MV-4-11 (cell line): ENCODE measurements at places on chromosomes 2 and 18.

DNA sequence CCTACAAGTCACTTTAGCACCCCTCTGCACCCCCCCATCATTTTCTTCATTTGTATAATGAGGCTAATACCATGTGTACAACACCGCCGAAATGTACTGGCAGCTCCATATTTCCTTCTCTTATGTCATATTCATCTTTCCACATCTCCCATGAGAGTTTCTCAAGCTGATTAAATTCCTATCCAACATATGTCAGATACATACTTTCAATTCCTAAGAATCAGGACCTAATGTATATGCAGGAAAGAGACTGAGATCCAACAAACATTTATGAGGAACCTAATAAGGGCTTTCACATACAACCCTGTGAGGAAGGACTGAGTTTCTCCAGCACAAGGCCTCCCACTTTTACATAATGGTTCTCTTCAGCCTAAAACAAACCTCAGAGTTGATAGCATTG is 41.9 kb downstream of the PRKD3 start:
- no peak for DNase-seq

GRCh38 chr2:241798631-241799521 is 10.1 kb upstream of the NEU4 start:
- no peak for DNase-seq

- DNase-seq: no peak
These were observed 365.5 kb upstream of the SYT4 start for GRCh38 chr18:43642727-43643330.

DNA sequence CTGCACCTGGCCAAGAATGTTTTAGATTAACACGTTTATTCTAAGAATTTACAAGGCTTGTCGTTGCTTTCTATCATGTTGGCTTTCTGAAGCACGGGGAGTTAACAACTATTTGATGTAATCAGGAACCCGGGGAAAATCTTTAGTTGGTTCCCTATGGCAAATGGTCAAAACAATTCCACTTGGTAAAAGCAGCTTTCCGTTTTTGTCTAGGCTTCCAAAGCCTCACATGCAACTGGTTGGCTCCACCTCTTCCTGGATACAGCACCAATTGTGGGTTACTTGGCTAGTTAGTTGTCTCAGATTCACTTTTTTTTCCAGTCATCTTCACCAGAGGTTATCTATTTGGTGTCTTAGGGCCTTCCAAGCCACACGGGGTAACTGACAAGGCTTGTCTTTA is 2.8 kb downstream of the COLEC12 start:
- no peak for DNase-seq

- peak; percentile 7 for DNase-seq
These were observed 39.0 kb upstream of the STRN start for GRCh38 chr2:37005118-37005868.

DNA sequence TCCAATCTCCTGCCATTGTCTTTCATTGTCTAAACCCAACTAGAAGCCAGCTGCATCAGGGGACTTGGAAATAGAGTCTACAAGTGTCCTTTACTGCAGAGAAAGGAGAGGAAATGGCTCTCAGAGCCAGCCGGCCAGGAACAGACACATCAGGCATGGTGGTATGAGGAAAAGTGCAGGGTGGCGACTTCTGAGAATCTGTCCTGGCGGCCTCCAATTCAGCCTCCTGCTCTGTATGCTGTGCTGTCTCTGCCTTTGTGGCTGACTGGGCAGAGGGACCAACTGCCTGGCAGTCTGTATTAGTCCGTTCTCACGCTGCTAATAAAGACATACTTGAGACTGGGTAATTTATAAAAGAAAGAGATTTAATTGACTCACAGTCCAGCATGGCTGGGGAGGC is 36.8 kb upstream of the AQP4 start:
- no peak for DNase-seq

DNA sequence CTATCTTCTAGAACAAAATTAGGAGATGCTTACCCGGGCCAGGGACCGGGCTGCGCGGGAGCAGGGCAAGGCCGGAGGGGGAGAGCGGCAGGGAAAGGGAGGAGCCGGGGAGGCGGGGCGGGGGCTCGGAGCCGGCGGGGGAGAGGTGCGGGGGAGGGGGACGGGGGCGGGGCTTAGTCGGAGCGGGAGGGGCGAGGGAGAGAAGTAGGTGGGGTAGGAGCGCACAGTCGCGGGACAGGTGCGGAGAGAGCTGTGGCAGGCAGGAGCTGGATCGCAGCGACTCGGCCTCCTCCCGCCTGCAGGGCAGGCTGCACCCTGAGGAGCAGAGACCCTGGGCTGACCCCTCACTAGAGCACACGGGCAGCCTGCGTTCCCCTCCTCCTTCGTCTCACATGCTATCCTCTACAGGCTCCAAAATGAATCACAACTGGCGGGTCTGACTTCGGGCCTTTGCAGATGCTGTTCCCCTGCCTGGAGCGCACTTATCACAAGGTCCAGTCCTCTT is 290.3 kb downstream of the CELF4 start:
- no peak for DNase-seq

DNA sequence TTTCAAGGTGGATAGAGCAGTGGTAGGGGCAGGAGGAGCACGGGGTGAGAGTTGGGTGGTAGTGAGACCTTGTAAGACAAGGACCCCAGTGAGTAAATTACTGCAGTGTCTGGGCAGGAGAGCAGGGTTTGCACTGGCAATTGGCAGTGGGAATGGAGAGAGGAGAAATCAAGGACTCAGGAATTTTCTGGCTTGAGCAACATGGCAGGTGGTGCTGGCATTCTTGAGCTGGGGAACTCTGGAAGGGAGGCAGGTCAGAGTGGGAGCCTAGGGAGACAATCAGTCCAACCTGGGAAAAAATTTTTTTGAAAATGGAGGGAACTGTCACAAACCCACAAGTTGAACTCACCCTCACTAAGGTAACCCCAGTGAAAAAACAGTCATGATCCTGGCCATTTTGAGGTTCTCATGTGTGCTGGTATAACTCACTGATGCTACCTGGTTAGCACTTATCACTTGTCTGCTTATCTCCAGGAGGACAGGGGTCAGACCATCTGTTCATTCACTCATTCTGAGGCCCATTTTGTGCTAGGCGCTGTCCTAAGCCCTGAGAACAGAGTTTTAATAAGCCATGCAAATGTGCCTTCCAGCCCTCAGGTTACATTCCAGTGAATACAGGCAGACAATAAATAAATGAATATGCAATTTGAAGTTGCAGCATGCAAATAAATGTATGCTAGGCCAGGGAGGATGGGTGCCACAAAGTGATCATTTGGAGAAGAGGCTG is 92.2 kb upstream of the SEC11C start:
- DNase-seq: no peak

- no peak for DNase-seq
These were observed 153.4 kb downstream of the MBP start for GRCh38 chr18:76979111-76979751.

GRCh38 chr18:74724186-74724585 is 126.5 kb downstream of the ZNF407 start:
- peak; percentile 54 for DNase-seq

DNA sequence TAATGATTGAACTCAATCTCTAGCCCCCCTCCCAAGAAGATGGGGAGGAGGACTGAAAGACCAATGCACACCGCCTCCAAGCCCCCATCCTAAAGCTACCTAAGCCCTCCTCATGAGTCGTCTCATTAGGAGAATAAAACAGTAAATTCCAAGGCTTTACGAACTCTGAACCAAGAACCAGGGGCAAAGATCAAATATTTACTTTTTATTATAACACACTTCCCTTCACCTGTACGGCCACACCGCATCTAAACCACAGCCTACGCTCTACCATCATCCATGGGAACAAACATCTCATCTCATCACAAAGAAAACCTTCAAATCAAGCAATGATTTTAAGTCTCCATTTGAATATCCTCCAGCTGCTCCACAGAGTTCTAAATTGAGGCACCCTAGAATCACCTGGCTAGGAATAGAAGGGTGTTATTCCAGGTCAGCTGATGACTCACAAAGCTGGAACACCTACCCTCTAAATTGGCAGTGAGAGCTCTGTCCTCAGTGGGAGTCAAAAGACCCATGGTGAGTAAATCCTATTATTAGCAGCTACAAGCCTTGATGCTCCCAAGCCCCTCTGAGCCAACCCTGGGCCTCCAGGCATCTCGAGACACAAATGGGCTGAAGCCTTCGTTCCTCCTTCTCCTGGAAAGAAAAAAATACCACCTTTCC is 45.6 kb upstream of the BZW1 start:
- no peak for DNase-seq

GRCh38 chr2:167333245-167333644 is 445.0 kb downstream of the XIRP2 start:
- DNase-seq: no peak

DNA sequence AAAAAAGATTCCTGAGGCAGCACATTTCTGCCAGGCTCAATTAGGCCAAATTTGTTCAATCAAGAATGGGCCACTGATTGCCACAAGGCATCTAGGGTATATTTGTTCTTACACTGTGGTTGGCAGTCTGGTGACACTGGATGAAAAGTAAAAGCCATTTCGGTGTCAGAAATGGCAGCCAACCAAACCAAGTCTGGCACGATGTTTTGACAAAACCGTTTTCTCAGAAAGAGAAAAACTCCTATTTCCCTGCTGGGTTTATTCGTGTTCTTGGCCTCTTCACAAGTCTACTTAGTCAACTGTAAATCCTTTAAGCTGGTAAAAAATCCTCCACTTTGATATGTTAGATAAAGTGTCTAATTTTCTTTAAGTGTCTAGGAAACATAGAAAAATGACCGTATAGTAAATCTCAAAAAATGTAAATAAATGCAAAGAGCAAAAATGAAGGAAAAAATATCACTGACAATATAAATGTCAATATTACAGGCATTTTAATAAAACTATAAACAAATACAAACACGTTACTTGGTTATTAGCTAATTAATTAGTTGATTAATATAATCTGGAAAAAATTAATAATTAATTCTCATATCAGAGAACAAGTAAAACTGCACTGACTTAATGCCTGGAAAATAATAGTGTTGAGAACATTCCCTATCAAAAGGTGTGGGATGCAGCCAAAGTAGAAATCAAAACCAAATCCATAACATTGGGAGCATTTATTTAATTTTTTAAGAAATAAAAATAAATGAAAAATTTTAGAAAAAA is 182.0 kb upstream of the ZNF804A start:
- DNase-seq: no peak

GRCh38 chr2:203909261-203909967 is 27.1 kb upstream of the ICOS start:
- DNase-seq: peak; percentile 84

- no peak for DNase-seq
These were observed 5.2 kb upstream of the FHL2 start for GRCh38 chr2:105403783-105404698.

DNA sequence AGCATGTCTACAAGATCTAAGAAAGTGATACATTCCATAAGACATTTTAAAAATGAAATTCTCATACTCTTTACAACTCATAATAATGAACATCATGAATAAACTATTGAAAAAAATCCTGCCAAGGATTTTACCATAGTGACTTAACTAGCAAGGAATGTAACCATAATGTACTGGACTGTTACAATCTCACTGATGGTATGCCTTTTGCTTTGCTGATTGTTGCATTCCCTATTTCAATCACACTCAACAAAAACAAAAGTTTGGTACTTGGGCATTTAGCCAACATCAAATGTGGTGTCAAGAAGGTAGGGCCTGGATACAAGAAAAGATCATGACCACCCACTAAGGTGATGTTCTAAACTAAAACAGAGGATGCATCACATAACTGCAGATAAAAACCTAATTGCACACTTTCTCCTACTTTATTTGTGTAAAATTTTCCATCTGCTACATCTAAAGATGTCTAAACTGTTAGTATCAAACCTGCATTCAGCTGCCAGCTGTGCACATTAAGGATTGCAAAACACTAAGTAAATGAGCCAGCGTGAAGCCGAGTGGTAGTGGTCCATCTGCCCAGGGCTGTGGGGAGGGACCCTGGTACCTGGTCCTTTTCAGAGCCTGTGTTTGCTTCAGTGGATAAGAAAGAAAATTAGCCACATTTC is 564.4 kb downstream of the ZEB2 start:
- no peak for DNase-seq

- peak; percentile 82 for DNase-seq
These were observed 392.9 kb downstream of the SETBP1 start for GRCh38 chr18:45073556-45073955.
